ENCODE measurements at places on chromosomes 6 and 20.

DNA sequence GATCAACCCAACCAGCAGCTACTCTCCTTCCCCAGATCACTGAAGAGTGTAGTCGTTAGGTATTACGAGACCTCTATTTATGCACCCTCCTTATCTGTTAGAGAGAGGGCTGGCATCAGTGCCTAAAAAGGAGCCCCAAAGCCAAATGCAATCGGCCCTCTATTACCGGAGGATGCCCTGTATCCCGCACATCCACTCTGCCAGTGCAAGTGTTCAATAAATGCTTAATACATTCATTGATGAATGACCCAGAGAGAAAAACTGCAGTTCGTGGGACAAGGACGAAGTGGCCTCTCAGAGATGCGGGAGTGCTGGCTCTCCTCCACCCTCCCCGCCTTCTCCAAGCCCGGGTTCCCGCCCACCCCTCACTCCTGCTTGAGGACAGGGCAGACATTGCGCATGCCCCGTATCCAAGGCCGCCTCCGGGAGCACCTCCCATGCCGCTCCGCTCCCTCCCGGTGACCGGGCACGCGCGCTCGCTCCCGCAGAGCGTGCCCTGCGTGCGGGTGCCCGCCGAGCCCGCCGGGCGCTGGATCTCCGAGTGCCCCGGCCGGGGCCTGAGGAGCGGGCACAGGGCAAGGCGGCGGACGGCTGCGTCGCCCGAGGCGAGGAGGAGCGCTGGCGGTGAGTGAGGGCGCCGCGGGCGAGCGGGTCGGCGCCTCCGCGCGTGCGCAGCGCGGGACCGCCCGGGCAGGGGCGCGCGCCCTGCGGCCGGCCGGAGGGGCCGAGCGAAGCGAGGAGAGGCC is 27.2 kb upstream of the BTBD3 start:
- DNase-seq = peak; percentile 9

- no peak for DNase-seq
Observed at GRCh38 chr6:153210083-153210482, 79.0 kb upstream of the RGS17 start.

DNA sequence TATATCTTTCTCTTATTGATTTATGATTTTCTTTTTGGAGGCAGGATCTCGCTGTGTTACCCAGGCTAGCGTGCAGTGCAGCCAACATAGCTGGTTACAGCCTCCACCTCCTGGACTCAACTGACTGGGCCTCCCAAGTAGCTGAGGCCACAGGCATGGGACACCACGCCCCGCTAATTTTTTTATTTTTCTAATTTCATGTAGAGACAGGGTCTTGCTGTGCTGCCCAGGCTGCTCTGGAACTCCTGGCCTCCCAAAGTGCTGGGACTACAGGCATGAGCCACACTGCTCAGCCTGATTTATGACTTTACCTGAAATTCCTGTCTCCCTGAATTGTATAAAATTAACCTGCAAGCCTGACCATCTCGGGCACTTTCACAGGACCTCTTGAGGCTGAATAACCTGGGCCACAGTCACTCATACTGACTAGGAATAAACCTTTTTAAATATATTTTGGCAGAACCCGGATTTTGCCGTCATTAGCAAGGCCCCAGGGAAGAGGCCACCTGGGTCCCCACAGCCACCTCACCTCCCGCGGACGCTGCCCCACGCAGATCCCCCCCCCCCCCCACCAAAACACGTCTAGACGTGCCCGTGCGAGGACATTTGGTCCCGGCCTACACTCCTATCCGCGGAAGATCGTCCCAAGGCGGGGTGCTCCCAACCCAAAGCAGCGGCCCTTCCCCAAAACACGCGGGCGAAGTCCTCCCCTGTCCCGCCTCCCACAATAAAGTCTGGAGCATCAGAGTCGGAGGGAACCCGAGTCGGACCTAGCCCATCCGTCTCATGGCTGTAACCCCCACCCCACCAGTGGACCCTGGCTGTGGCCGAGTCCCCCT is 902 bp downstream of the ZNF337 start:
- DNase-seq = no peak

- no peak for DNase-seq
Observed at GRCh38 chr6:2030682-2031244, 214.6 kb downstream of the GMDS start.

DNA sequence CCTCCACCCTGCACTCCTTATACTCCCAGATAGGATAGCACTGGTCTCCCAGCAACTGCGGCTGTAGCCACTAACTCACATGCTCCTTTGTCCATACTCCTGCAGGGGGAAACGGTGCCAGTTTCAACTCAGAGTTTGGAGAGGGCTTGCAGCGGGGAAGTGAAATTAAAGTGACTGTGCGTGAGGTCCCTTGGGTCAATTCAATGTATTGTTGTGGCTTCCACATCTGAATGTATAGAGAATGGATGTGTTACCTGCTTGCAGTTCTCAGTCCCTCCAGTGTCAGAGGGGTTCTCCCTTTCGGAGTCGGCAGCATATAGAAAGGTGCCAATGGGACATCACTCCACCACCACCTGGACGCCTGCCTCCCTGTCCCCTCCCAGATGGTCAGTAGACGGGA is 93.6 kb upstream of the CNKSR3 start:
- no peak for DNase-seq

Measured in activated T-helper 1 cell treated with anti-CD3 and anti-CD28 coated beads, Interleukin-2, amount 50 U/mL, for 16 hours (primary cell).